T47D (cell line): ENCODE measurements at places on chromosomes 6 and 20.

- DNase-seq = no peak
These were observed 182.5 kb downstream of the GMPR start for GRCh38 chr6:16420715-16421461.

- DNase-seq = no peak
These were observed 41.9 kb upstream of the PRSS16 start for GRCh38 chr6:27205375-27206278.

DNA sequence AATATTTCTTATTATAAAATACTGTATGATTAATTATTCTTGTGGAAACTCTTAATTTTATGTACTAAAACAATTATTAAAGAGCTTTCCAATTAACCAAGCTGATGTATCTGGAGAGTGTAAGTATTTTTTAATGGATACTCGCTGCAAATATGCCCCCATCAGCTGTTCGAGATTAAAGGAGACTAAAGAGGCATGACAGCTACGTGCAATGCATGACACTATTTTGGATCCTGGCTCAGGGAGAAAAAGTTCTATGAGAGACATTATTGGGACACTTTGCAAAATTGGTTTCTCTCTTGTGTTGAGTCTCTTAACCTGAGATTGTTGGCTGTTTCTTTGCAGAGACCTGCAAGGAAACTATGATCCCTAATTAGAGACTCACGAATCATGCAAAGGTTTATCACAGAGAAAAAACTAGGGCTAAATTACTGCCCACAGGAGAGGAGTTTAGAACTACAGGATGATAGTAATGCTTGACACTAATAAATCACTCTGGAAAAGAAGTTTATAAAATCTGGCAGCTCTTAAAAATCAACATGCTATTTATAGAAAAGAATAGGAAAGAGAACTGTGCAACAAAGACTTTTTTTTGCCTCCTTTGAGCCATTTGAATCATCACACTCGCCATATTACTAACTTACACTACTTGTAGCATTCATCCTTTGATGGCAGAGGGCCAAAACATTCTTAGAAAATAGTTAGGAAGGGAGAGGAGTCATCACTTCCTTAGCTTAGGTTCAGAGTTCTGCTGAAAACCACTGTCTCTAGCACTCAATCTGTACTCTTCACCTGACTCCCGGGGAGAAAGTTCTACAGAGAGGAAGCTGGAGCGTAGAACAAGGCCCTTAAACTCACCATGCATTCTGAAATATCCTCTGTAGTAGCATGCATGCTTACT lies 25.3 kb downstream of the NRN1 start:
- DNase-seq = no peak

GRCh38 chr20:10067321-10067720 lies 32.5 kb downstream of the ANKEF1 start:
- DNase-seq = no peak

DNA sequence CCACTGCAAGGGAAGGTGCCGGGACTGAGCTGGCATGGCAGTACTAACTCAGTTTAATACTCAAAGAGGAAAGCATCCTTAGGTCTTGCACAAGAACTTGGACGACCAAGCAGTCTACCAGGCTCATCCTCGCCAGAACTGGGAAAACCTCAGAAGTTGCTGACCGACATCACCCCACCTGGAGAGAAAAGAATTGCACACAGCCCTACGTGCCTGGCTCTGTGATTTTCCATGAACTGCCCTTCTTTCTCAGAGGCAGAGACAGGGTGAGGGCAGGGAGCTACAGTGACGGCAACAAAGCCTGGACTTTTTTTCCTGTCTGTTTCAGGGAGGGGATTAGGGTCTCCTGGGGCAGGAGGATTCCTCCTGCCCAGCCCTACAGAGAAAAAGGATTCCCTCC lies 8.0 kb downstream of the JAG1 start:
- no peak for DNase-seq

GRCh38 chr6:157396026-157396425 lies 15.0 kb downstream of the ZDHHC14 start:
- no peak for DNase-seq
